ENCODE measurements at places on chromosomes 3 and 15.

DNA sequence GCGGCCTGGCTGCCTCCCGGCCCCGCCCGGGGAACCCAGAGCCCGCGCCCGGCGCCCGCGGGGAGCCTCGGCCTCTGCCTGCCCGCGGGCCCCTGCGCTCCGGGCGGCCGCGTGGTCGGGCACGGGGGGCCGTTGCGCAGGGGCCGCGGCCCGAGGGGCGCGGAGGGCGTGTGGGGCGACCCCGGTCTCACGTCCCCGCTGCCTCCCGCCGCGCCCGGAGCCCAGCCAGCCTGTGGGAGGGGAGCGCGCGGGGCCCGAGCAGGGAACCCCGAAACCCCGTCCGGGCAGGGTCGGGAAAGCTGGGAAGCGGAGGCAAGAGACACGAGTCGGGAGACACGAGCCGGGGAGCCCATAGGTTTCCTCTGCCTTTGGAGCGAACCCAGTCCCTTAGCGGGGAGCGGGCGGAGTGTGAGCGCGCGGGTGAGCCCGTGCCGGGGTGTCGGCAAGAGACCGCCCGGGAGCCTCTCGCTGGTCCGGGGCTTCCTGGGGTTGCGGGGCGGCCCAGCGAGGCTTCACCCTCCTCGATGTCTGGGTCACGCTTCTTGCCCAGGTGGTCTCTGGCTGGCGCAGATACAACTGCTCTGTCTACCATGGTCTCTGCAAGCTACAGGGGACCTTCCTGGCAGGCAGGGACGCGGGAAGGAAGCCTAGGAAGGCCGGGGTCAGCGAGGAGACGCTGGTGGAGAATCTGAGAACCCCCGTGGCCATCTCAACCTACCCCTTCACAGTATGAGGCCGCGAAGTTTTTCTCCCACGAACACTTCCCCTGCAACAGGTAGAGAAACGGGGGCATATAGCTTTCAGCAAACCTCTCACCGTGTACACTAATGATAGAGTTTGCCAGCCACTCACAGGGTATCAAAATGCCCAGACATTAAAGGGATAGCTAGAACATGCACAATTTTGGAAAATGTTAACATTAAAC lies 586 bp downstream of the LRRK1 start:
- no peak for DNase-seq

DNA sequence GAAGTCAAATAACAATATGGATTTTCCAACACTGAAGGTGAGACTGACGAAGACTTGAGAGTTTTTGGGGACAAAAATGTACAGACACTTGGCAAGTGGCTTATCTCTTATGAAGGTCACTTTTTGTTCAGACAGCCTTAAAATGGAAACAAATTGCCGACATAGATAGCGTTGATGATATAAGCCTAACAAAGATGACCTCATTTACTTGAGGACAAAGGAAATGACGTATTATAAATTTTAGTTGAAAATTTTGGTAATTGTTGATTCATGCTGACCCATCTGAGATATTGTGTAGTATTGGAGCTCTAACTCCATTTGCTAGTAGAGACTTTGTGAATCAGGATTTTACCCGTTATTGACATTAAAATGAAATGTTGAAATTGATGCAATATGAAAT lies 168.3 kb downstream of the SPATA16 start:
- no peak for DNase-seq

DNA sequence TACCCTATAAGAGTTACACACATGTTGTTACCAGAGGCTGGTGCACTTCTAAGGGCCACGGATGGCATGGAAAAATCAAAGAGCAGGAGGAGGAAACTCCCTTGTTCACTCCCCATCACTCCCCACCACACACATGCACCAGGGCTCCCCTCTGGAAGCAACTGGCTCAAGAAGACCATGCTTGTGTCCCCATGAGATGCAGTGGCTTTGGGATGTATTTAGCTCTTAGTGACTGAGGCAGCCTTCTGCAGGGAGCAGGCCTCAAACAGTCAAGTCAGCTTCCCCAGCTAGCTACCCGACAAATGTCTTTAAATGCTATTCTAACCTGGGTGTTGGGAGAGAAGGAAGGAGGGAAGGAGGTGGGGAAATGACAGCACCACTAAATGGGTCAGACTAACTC lies 32.9 kb upstream of the RAD18 start:
- DNase-seq = no peak

- DNase-seq = no peak
Observed at GRCh38 chr3:157113832-157114505, 46.0 kb downstream of the CCNL1 start.

- no peak for DNase-seq
Observed at GRCh38 chr3:65230261-65231139, 542.7 kb upstream of the ADAMTS9 start.

All from stimulated activated CD8-positive, alpha-beta memory T cell treated with anti-CD3 and anti-CD28 coated beads, Interleukin-4, amount 100 ng/mL, for 4 hours (primary cell).